ENCODE measurements at places on chromosomes 11 and 22.
A peak's percentile ranks its signal among the peaks of the same experiment; 100 is the strongest.

DNA sequence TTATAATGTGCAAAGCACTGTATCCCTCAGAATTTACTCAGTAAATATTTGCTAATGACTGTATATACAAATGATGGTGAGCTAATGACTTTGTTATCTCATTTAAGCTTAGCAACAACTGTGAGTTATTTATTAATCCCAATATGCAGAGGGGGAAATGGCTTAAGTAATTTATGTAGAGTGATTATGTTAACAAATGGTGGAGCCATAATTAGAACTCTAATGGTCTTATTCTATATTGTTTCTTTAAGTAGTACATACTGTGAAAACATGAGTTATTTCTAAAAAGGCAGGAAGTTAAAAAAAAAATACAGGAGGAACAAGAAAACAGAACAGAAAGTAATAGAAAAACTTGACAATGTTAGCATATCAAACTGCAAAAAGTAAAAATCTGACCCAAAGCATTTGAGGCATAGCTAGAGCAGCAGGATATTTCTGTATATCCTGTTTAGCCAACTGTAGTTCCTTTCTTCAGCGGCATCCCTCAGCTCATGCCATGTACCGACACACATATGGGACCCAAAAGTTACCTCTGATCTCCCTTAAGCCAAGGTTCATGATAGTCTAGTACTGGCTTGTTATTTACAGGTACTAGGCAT is 94.2 kb downstream of the FCHSD2 start:
- DNase-seq, result no peak

DNA sequence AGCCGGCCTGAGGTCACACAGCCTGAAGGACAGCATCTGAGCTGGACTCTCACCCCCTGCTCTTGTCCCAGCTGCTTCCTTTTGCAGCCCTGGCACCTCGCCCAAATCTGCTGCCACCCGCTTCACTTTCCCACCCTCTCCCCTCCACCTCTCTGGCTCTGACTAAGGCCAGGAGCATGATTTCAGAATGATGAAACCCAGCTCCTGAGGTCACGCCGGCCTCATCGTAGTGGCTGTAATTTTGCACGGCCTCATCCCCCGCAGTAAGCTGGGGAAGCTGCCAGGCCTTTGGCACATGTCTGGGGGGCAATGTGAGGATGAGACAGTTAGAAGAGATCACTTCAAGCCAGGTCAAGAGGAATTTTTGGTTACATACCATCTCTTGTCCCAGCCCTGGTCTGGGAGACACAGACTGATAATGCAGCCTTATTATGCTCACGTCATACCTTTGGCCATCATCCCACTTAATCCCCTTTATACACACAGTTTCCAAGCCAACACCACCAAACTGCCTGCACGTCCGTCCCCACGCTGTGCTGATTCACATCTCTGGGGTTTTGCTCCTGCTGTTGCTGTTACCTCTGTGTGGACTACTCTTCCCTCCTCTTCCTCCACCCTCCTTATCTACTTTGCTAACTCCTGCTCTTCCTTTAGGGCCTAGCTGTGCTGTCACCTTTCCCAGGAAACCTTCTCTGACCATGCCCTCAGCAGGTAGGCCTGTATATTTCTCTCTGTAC is 58.1 kb downstream of the CHRDL2 start:
- DNase-seq, result peak; percentile 95

GRCh38 chr11:57480409-57481137 is 20.2 kb downstream of the RTN4RL2 start:
- peak; percentile 42 for DNase-seq

DNA sequence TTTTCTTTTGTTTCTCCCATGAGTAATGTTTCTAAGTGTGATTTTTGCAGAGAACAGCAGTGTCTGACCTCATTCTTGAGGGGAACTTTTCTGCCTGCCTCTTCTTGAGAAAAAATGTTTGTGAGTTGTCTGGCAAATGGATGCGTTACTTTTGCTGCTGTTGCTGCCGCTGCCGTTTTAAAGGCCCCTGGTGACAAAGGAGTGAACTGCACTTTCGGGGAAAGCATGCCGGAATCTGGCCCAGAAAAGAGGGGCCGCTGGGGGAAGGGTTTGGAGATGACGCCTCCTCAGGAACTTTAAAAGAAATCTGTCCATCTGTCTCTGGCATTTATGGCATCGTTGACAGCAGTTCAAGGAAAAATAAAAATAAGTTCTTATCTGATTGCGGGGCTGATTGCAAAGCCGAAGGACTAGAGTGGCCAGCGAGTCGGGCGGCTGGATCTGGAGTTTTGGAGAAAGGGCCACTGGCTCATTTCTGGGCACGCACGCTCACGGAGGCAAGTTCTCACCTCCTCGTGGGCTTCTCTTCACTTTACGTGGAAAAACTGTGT is 16.5 kb downstream of the ZBTB16 start:
- no peak for DNase-seq

GRCh38 chr11:72239849-72240460 is 4.0 kb downstream of the PHOX2A start:
- no peak for DNase-seq

- DNase-seq, result no peak
These were observed 70.7 kb upstream of the CD82 start for GRCh38 chr11:44494785-44495184.

DNA sequence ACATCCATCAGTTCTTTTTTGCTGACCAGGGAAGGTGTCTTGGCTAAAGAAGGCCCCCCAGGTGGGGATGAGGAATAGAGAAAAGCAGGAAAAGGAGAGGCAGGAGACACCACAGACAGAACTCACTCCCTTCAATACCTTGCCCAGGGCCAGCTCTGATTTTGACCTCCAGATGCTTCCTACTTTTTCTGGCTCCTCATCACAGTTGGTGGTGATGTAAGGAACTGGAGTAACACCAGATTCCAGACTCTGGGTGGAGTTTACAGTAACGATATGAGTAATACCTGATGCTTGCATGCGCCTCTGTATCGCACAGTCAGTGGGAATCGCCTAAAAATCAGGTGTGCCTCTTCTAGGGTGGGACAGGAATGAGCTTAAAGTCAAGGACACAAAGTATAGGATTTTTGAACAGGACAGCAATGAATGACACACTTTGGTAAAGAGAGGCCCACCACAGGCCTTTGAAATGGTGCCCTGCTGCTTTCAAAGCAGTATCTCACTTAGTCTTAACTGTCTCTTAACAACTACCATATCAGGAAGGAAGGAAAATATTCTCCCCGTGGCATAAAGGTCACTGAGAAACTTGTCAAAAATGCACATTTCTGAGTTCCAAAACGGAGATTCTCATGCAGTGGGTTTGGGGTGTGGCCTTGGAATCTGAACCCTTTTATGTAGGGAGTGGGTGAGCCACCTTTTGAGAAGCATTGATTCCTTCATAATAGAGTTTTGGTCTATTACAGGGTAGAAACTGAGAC is 140.8 kb downstream of the SNX19 start:
- peak; percentile 75 for DNase-seq

DNA sequence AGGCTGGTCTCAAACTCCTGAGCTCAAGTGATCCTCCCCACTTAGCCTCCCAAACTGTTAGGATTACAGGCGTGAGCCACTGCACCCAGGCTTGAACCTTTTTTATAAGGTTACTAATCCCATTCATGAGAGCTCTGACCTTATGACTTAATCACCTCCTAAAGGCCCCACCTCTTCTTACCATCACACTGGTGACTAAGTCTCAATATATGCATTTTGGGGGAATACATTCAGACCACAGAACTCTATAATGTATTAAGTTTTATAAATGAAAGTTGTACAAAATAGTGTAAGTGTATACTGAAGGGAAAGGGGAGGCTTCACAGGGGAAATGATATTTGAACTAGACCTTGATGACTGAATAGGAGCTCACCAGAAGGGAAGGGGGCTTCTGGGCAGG is 28.4 kb upstream of the RBFOX2 start:
- no peak for DNase-seq

DNA sequence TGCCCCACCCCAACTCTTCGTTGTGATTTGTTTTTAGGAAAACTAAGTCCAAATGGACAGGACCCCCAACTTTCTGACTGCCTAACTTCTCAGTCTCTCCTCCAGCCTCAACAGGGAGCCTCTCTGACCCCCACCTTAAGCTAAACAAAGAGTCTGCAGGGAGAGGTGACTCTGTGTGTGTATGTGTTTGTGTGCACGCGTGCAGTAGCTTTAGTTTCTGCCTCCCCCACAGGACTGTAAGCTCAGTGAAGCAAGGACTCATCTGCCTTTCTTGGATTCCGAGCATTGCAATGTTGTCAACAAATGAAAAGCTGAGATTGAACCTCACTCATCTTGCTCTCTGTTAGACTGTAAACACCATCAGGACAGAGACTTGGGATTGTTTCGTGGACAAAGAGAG is 7.9 kb downstream of the SNAP29 start:
- no peak for DNase-seq

GRCh38 chr11:28257761-28258160 is 149.6 kb downstream of the METTL15 start:
- DNase-seq, result no peak

DNA sequence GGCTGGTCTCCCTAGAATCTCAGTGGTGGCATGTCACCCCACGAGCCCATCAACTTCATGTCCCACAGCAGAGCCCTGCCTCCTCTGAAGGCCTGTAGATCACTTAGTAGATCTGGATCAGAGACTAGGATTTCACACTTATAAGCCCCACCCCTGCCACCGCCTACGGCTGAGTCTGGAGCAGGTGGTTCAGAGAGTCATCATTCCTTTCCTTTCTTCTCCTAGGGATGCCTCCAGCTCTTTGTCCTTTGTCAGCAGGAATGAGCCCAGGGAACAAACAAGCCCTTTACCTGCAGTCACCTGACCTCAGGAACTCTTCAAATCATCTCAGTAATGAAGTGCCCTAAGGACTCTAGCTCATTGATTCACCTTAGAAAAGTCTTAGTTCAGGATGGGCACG is 37.8 kb downstream of the SCGB1A1 start:
- DNase-seq, result no peak

DNA sequence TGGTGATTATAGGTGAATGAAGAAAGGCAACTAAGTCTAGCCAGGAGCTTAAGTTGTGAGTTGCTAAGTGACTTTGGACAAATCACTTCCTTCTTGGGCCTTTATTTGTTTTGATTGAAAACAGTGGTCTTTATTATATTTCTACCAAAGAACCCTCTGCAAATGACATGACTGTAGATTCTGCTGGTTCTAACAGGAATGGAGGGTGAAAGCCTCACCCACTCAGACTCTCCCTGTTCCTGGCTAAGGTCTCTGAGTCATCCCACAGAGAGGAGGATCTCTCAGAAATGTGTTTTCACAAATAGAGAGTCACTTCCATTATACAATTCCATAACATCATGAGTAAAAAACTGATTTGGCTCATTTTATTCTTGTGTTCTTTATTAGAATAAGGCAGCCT is 583.9 kb upstream of the LRRC4C start:
- no peak for DNase-seq

- DNase-seq, result no peak
These were observed 112.0 kb upstream of the TBCEL start for GRCh38 chr11:120911943-120912342.

DNA sequence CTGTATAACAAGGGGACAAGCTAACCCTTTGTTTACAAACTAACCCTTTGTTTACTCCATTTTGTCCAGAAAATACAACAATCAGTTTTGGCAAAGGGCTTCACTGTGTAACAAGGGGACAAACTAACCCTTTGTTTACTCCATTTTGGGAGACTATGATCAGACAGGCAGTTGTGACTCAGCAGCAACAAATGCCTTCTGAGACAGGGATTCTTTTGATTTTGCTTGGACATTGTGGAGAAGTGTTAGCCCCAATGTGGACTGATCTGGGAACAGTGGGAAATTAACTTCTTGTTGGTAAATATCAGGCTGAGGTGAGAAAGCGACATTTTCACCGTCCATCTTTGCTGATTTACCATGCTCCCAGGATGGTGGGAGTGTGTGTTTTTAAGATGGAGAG is 983 bp downstream of the EHF start:
- DNase-seq, result no peak

DNA sequence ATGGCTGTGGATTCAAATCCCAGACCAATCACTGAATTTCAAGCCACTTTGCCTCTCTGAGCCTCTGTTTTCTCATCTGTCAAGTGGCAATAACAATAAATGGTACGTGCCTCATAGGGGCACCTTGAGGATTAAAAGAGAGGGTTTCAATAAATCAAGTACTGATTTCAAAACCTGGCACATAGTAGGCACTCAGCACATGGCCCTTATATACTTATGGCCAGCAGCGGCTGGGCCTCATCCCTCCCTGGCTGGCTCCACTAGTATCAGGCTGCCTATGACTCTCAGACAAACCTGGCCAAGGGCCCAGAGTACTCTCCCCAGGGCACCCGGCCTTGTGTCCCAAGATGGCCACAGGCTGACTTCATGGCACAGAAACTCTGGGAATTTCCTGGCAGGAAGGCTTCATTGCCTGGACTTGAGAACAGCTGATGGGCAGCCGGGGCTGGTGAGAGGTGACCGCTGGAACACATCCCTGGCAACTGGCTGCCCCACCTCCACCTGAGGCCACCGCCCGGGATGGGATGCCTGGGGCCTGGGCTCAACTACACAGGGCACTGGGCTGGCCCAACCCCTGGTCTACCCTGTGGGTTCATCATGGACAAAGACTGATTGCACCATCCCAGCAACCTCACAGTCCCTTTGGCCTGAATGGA is 3.4 kb downstream of the FADS3 start:
- DNase-seq, result peak; percentile 69

DNA sequence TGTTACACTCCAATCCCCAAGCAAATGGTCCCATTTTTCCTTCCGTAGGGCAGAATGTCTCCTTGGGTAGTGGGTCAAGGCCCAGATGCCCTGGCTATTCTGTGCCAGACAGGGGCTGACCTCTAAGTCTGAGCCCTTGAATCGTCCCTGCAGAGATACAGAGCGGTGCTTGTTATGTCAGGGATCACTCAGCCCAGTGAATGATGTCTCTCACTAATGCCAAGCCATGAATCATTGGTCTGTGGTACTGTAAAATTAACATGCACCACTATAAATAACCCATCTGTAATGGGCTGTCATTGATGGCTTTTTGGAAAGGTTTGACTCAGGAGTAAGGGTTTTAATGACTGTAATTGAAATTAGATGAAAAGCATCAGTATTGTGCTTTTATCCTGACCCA is 35.3 kb upstream of the KIRREL3 start:
- no peak for DNase-seq

DNA sequence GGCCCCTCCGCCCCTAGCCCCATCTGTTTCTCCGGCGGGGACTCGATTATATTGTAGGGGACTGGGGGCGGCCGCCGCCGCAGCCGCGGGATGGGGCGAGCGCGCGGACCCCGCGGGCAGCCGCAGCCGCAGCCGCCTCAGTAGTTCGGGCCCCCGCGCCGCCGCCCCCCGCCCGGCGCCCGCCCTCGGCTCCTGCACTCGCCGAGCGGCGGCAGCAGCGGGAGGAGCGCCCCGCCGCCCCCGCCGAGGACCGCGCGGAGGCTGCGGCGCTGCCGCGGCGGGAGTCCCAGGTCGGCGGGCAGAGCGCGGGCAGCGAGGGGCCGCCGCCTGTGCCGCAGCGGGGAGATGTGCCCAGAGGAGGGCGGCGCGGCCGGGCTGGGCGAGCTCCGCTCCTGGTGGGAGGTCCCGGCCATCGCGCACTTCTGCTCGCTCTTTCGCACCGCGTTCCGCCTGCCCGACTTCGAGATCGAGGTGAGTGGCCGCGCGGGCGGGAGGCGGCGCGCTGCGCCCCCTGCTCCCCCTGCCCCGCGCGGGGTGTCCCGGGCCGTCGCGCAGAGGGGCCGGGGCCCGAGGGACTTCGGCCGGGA is at the start of gene CECR2:
Gene CECR2, plus strand, starts transcription at position 22 of the 587 bp plus-strand sequence. Its CDS starts 324 bp downstream, at position 346.
- DNase-seq, result no peak
